ENCODE measurements at places on chromosomes 16 and 17.
A peak's percentile ranks its signal among the peaks of the same experiment; 100 is the strongest.

DNA sequence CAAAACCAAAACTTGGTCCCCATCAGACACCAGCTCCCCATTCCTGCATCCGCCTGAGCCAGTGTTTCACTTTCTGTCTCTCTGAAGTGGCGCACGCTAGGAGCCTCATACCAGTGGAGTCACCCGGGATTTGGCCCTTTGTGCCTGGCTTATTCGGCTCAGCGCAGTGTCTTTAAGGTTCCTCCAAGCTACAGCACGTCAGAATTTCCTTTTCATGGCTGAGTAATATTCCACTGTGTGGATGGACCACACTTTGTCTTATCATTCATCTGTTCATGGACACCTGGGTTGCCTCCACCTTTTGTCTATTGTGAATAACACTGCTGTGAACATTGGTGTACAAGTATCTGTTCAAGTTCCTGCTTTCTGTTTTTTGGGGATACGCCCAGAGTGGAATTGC is 45.2 kb upstream of the CHMP6 start:
- DNase-seq, result no peak

- DNase-seq, result no peak
Measured at GRCh38 chr17:5264893-5265292, 17.2 kb upstream of the RABEP1 start.

GRCh38 chr16:72291531-72291981 is 119.6 kb upstream of the PMFBP1 start:
- DNase-seq, result peak; percentile 93

GRCh38 chr16:85500220-85500619 is 112.9 kb upstream of the GSE1 start:
- no peak for DNase-seq

DNA sequence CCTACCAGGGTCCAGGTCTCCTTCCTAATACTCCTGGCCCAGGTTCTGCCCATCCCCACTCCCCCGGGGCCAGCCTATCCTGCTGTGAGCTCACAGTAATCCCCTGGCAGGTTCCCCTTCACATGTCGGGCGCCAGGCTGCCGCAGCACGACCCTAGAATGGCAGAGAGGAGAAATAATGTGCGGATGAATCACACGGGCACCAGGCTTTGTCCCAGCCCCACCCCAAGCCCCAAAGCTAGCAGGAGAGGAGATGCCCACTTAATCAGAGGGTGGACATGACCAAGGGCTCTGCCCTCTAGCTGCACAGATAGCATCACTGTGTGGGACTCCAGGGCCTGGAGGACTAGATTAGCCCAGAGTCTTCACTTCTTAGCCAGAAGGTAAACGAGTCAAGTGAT is 39.5 kb downstream of the ST3GAL2 start:
- no peak for DNase-seq

GRCh38 chr17:73644145-73645049 is at the start of gene SDK2:
Gene SDK2, minus strand, starts transcription at chr17:73644445. Its CDS starts 357 bp downstream, at chr17:73644088.
- DNase-seq, result no peak

DNA sequence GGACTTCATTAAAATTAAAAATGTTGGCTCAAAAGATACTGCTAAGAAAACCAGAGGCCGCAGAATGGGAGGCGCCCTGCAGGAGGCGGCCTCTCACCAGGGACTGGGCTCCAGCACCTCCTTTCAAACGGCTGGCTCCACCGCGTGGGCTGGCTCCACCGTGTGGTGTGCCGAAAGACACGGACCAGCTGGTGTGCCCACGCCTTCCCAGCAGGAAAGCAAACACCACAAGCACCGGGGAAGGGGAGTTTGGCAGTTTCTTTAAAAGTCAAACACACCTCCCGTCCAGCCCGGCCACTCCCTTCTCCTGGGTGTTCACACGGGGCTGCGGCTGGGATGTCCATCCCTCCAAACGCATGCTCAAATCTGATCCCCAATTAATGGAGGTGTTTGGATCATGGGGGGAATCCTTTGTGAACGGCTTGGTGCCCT is 13.9 kb downstream of the HAGH start:
- no peak for DNase-seq

GRCh38 chr16:50036426-50036825 is 11.4 kb downstream of the CNEP1R1 start:
- DNase-seq, result no peak

GRCh38 chr16:30896261-30896888 is at the start of gene CTF1:
Gene CTF1, plus strand, starts transcription at chr16:30896614. Its CDS starts 30 bp downstream, at chr16:30896644.
- peak; percentile 83 for DNase-seq

DNA sequence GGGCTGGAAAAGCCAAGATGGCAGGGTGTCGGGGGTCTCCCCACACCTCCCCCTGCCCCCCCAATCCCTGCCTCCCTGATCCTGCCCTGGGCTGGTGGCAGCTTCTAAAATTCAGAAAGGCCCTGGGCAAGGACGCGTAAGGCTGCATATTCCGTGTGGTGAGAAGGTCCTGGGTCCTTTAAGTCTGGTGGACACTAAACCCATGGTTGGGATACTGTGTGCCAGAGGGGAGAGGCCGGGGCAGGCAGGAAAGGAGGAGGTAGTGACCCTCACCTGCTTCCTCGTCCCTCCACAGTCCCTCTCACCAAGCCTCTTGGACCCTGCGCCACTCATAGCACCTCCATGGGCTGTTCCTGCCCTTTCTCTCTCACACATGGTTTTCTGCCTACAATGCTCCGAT is 28.8 kb downstream of the PRKAR1A start:
- no peak for DNase-seq

GRCh38 chr17:74945543-74945942 is 9.8 kb downstream of the OTOP3 start:
- DNase-seq, result no peak

DNA sequence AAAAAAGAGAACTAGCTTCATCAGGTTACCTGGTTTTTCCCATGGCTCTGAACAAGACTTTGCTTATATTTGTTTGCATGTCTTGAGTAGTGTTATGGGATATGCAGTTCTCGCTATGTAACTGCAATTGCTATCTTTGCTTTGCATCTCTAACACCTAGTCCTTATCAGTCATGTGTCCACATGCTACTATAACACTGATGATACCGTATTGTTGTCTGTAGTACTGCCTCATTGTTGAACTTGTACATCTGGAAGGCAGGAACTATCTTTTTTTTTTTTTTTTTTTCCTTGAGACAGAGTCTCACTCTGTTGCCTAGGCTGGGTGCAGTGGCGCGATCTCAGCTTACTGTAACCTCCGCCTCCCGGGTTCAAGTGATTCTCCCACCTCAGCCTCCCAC is 2.5 kb downstream of the PSME3 start:
- DNase-seq, result no peak

DNA sequence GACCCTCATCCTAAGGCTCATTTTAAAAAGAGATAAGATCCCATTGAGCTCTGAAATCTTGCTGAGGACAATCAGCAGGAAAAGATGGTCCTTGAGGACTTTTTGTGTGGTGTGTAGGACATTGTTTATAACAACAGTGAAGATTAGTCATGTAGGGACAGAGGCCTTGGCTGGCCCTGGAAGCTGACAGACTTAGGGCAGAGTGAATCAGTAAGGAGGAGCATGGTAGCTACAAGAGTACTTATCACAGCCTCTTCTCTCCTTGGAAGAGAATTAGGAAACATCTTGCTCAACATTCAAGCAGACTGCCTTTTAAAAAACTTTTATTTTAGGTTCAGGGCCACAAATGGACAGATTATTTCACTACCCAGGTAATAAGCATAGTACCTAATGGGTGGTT is 665.9 kb upstream of the SALL1 start:
- peak; percentile 2 for DNase-seq

- DNase-seq, result no peak
Measured at GRCh38 chr17:49913226-49914095, 55.5 kb upstream of the DLX4 start.

- DNase-seq, result no peak
Measured at GRCh38 chr17:78957128-78957527, 22.6 kb downstream of the LGALS3BP start.

DNA sequence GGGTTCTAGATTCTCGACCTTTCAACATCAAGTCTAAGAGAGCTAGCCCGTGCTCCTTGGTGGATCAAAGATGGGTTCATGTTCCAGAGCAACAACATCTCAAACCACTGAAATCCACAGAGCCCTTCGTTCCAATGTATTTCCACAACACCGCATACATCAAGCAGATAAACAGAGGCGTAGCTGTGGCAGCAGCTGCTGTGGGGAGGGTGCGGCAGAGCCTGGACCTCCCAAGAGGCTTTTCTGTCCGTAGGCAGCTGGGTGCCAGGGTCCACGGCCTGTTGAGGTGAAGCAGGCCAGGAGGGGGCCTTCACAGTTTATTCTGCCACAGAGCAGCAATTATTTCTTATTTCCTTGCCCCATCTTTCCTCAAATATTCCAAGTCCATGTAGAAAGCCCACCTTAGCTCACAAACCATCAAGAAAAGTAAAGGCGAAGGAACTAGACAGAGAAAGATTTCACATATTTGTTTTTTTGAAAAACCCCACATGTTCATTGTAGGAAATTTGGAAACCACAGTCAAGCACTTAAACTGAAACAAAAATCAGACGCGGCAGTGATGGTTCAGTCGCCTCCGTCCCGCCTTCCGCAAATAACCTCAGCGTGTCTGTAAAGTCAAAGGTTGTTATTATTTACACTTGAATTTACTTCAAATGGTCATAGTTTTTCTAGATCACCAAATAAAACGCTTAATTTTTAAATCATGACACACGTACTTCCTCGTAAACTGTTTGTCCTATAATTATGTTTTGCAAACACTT is 144.6 kb upstream of the FOXF1 start:
- DNase-seq, result peak; percentile 38

- no peak for DNase-seq
Measured at GRCh38 chr17:33318241-33318640, 25.1 kb upstream of the ASIC2 start.

GRCh38 chr17:801660-802059 is 19.5 kb downstream of the MRM3 start:
- DNase-seq, result peak; percentile 18

- DNase-seq, result no peak
Measured at GRCh38 chr16:74035816-74036215, 260.8 kb upstream of the PSMD7 start.

GRCh38 chr17:21678393-21679081 is 13.8 kb upstream of the KCNJ18 start:
- no peak for DNase-seq

GRCh38 chr16:27551036-27551435 is 1.1 kb downstream of the KATNIP start:
- DNase-seq, result no peak

GRCh38 chr17:5785867-5786509 is 201.7 kb upstream of the NLRP1 start:
- peak; percentile 27 for DNase-seq

GRCh38 chr17:44793885-44794842 is 35.4 kb downstream of the ADAM11 start:
- DNase-seq, result peak; percentile 16

GRCh38 chr17:732902-733720 is 715 bp downstream of the TLCD3A start:
- DNase-seq, result peak; percentile 20

DNA sequence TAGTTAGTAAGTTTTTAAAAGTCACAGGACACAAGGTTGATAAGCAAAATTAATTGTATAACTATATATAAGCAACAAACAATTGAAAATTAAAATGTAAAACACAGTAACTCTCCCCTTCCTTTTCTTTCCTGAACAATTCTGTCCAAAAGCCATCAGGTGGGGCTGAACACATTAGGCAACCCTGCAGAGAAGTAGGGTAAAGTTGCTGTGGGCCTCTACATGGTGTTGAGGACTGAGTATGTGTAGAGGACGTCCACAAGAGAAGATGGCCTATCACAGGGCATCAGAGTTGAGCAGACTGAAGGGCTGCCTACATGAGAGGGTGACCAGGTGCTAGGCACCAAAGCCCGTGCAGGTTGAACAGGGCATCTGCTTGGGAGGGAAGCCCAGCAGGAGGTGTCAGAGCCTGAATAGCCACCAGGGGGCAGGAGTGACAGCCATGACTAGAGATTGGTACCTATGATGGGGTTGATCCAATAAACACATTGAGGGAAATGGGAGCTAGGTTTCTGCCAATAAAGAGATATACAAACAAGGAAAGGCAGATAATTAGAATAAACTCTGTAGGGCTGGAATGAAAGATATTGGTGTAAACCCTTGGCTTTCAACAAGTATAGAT is 415.1 kb downstream of the NPIPA8 start:
- no peak for DNase-seq

DNA sequence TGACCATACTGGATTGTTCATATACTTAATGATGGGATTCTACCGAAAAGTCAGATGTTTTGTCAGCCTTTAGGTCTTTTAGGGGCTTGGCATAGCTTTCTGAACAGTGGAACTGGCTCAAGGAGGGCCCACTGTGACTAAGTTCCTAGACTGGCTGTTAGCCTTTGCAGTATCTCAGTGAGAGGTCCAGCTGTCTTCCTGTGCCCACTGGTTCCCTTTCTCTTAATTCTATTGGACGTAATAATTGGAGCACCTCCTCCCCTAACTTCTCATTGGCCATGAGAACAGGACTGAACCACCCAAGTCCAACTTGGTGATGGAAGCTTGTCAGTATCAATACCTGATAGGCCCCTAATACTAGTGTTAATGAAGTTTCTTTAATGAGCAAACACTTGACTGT is 13.5 kb downstream of the KPNA2 start:
- no peak for DNase-seq

DNA sequence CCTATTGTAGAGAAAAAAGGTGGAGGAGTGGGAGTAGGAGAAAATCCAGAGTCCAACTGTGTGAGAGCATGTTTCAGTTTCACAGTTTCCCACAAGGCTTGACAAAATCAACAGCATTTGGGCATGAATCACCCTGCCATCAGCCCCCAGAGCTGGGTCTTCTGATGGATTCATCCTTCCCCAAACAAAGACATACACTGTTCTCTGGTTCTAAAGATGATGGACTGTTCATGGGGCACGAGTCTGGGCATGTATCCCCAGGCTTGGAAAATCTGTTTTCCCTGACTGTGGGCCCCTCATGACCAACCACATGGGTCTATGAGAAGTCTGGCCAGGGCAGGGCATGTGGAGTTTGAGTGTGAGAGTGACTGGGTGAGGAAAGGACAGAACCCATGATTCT is 210.4 kb upstream of the IRX5 start:
- DNase-seq, result no peak

GRCh38 chr17:5352681-5353289 is 66.7 kb downstream of the NUP88 start:
- no peak for DNase-seq

DNA sequence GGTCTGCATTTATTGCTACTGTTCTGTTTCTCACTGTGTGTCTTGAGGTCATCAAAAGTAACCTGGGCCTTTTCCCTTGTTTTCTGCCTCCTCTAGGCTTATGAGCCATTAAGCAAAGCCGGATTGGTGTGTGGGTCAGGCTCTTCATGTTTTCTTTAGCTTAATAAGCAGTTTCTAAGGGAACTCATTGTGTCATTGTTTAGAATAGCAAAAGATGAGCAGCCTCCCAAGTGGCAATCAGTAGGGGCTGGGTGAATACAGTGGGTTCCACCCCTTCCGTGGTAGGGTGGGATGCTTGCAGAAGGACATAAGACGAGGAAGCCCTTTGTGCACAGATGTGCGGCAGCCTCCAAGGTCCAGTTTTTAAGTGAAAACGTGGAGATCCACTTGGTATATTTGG is 34.5 kb downstream of the ABCC1 start:
- peak; percentile 51 for DNase-seq

All from fibroblast of gingiva (primary cell).